ENCODE measurements at places on chromosomes 1 and 21.

DNA sequence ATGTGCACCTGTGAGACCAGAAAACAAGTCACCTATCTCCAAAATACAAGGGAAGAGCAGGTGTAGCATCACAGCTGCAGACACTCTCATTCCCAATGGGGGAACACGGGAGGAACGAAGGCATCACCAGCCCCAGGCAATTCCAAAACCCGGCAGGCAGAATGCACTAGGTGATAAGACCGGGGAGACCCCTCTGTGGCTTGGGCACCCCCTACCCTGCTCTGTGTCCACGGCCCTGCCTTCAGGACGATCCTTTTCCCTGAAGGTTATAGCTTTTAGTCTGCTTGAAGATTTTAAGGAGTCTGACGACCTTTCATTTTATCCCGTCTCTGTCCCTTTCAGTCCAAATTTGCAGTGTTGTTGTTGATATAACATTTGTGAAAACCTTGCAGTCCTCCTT, 19.2 kb downstream of the TRPM2 start:
- no peak for DNase-seq

- DNase-seq, result peak; percentile 33
These were observed 441.0 kb downstream of the PTPRU start for GRCh38 chr1:29677028-29678024.

GRCh38 chr1:172255223-172255560, 165.3 kb upstream of the C1orf105 start:
- DNase-seq, result no peak

DNA sequence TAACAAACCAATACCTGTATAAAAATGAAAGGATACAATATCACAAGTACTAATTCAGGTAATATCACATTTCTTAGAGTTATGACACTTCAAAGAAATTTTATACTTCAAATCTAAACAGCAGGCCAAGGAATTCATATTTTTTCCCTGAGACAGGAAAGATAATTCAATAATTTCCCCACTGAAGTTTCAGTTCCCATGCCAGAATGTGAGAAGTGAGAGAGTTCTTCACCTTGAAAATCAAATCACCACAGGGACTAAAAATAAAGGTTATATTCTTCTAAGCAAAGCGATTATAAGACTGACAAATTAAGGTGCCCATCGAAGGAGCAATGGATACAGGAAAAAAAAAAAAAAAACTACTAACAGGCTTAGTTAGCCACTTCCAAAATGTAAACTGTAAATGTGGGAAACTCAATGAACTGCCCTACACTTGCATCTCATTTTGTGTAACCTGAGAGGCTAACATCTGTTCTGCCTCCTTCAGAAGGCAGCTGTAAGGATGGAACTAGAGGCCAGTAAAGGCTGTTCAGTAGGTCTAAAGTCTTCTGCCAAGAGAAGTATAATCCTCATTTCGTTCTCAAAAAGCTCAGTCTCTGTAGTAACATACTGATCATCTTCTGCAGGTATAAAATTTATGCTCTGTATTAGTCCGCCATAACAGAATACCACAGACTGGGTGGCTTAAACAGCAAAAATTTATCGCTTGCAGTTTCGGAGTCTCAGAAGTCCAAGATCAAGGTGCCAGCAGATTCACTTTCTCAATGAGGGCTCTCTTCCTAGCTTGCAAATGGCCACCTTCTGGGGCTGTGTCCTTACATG, 127.8 kb downstream of the RERE start:
- DNase-seq, result no peak

DNA sequence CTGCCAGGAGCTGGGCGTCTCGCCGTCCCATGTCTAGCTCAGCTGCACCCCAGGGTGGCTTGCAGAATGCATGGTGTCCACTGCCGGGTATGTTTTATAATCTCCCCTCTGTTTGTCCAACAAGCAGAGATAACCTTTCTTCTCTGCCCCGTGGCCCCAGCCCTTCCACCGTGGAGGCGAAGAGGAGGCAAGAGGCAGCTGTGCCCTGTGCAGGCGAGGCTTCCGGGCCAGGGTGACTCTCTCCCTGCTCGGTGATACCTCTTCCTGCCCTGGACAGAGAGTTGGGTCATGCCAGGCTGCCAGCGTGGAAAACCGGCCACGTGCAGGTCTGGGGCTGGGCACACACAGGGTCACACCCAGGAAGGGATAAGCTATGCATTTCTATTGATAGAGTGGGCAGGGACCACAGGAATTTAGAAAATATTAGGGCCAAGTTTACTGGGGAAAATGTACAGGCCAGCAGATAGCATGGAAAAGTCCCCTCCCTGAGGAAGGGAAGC, at the start of gene TFF2:
Gene TFF2, minus strand, starts transcription at position 68 of the 500 bp plus-strand sequence. Its CDS starts 37 bp downstream, at position 31.
- no peak for DNase-seq

DNA sequence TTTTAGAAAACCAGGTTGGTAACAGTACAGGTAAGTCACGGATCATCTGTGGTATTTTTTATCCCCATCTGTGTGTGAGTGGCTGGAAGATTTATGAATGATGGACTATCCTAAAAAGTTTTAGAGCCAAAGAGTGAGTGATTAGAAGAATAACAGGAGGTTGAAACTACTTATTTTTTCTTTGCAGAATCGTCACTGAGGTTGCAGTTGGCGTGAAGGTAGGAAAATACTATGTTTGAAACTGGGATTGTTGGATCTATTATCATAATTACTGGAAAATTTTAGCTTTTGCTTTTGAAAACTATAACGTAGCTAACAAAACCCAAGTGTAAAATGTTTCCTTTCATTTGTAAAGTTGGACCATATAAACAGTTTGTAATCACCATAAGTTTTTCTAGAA, 1.8 kb downstream of the PTBP2 start:
- DNase-seq, result no peak

GRCh38 chr1:197342669-197343068, 74.6 kb downstream of the CRB1 start:
- DNase-seq, result no peak

DNA sequence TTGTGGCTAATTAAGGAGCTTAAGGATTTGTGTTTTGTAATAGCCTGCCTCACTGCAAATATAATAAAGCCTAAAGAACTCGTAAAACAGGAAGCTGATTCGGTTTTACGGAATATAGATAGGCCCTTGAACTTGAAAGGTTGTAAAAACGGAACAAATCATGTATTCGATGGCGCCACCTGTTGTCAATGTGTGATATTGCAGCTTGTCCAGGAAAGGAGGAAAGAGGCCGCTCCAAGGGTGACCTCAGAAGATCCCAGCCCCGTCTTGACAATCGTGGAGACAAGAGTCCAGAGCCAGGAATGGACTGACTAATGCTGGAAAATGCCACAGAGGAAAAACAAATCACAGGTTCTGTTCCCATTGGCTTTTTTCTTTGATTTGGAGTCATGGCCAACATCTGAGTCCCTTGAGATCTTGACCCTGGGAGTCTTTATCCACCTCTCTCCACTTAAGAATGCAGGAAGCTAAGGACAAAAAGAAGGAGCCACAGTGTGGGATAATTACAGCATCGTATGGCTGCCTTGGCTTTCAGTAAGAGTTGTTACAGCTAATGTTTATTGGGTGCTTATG, 7.0 kb upstream of the IGSF21 start:
- peak; percentile 36 for DNase-seq

- DNase-seq, result no peak
These were observed 179.3 kb downstream of the ZC3H11B start for GRCh38 chr1:219433496-219434131.

GRCh38 chr1:59509341-59509875, 212.5 kb downstream of the FGGY start:
- no peak for DNase-seq

GRCh38 chr1:208641579-208642280, 397.5 kb upstream of the PLXNA2 start:
- no peak for DNase-seq

- DNase-seq, result no peak
These were observed 418.8 kb downstream of the SIPA1L2 start for GRCh38 chr1:232211149-232211548.

DNA sequence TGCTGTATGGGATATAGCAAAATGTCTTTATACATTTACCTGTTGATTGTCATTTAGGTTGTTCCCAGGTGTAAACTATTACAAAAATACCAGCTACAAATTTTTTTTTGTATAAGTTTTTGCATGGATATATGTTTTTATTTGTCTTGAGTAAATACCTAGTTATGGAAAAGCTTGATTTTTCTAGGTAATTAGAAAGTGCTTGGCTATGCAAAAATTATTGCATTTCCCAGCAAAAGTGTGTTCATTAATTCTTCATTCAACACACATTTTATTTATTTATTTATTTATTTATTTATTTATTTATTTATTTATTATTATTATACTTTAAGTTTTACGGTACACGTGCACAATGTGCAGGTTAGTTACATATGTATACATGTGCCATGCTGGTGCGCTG, 22.1 kb downstream of the PDE4B start:
- no peak for DNase-seq
